GM23248 (cell line): ENCODE measurements at places on chromosomes 1 and 21. TPM values are rescaled to one million over a fixed set of nuclear protein-coding genes. Genes with fewer than 3 reads are reported as not detected.

DNA sequence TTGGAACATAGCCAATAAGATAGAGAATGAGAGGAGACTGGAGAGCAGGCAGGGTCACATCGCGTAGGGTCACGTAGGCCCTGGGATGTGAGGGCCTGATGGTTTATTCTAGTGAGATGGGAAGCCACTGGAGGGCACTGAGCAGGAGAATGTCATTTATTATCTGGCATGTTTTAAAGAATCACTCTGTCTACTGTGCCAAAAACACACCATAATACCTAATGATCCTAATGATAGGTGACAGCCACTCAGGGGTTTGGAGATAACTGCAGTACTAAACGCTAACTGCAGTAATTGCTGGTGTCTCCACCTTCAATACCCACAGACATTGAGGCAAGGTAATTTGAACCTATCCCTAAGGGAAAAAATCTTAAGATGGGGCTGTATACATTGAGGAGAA is 185.4 kb downstream of the TTLL7 start:
- no peak for DNase-seq

- peak; percentile 69 for DNase-seq
Observed at GRCh38 chr21:45887120-45887611, 94.4 kb upstream of the COL6A1 start.

DNA sequence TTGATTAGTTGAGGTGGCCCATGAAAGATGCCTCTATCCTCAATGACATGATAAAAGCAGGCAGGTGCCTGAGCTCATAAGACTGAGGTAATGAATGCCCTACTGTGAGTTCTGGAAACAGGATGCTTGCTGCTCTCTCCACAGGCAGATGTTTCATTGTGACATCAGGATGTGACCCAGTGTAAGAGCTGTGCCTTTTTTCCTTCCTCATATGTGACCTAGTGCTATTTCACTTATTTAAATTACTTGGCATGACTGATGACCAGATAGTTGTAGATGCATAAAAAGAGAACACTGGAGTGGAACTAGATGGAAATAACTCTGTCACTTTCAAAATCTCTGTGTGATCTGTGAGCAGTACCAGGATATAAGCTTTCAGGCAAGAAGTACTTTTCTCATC is 31.9 kb downstream of the KIF14 start:
- DNase-seq: no peak

DNA sequence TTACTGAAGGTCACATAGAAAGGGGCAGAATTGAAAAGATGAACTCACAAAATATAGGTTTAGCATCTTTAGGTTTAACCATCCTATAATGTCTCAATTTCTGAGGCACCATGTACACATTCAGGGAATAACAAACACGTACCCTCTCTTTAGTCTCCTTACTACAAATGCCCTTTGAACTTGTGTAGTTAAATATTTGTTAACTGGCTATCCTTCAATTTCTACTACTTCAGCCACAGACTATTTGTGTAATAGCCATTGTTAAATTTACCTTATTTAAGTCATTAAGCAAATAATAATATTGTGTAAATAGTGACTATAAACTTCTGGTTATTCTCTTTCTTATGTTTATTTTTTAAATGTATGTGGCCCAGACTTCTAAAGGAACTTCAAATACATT is 600.5 kb downstream of the KCNT2 start:
- DNase-seq: no peak

The MROH9 gene
- total RNA-seq: 0.25 TPM in 1 of 2 replicates, not detected in the other

The COL11A1 gene
- total RNA-seq: 10.0 and 10.2 TPM in 2 replicates
